ENCODE measurements at places on chromosomes 16 and 17. TPM values are rescaled to one million over a fixed set of nuclear protein-coding genes. Genes with fewer than 3 reads are reported as not detected.

GRCh38 chr16:46972429-46973206 is 856 bp downstream of the DNAJA2 start:
- DNase-seq, result peak; percentile 23

- peak; percentile 60 for DNase-seq
Observed at GRCh38 chr16:15650698-15651171, 690 bp downstream of the NDE1 start.

Gene DOC2B
- 5.0 TPM for total RNA-seq

Gene PRSS8
- total RNA-seq, result 17.6 TPM

GRCh38 chr16:56462064-56462796 is 10.9 kb downstream of the OGFOD1 start:
- no peak for DNase-seq

DNA sequence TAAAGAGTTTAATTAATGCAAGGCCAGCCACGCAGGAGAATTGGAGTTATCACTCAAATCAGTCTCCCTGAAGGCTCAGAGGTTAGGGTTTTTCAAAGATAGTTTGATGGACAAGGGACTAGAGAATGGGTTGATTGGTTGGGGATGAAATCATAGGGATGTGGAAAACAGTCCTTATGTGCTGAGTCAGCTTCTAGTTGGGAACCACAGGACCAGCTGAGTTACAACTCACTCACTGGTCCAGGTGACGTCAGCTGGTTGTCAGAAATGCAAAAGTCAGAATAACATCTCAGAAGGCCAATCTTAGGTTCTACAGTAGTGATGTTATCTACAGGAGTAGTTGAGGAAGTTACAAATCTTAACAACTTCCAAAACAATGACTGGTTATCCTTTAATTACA is 47.6 kb downstream of the CPD start:
- DNase-seq, result no peak

DNA sequence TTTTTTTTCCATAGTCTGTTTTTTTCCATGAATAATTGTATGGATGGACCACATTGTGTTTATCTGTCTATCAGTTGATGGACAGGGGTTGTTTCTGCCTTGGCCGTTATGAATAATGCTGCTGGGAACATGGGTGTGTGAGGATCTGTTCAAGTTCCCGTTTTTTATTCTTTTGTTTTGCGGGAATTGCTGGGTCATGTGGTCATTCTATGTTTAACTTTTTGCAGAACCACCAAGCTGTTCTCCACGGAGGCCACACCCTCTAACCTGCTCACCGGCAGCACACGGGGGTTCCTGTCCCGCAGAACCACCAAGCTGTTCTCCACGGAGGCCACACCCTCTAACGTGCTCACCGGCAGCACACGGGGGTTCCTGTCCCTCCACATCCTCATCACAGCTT is 5.9 kb upstream of the MSLN start:
- no peak for DNase-seq

DNA sequence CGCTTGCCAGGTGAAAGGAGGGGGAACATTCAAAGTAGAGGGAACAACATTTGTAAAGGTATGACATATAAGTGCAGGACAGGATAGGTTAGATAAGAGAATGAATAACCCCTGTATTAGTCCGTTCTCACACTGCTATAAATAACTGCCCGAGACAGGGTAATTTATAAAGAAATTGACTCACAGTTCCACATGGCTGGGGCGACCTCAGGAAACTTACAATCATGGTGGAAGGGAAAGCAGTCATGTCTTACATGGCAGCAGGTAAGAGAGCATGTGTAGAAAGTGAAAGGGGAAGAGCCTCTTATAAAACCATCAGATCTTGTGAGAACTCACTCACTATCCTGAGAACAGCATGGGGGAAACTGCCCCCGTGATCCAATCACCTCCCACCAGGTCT is 223.8 kb downstream of the SOX9 start:
- no peak for DNase-seq

Gene CDH8
- total RNA-seq, result 9.4 TPM

GRCh38 chr16:70018254-70018653 is 67.1 kb downstream of the CLEC18A start:
- peak; percentile 5 for DNase-seq

DNA sequence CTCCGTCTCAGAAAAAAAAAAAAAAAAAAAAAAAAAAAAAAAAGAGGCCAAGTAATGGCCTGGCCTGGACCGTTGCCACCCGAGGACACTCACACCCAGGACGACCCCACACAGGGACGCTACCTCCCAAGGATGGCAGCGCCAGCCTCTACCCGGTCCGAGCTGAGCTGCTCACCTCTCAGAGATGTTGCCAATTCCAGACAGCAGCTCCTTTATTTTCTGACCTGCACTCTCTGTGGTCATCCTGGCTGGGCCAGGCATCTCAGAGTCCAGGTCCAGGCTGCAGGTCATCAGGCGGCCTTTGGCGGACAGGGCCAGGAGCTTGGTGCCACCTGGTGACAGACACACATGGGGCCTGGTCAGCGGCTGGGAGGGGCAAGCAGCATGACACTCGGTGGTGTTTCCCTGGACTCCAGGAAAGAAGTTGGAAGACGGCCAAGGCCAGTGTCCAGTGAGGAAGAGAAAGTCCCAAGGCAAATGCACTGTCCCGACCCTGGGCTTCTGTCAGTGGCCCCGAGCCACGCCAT is 3.1 kb downstream of the FAAP100 start:
- no peak for DNase-seq

- no peak for DNase-seq
Observed at GRCh38 chr16:19499481-19499880, 22.4 kb downstream of the GDE1 start.

GRCh38 chr17:69870091-69870530 is 204.9 kb upstream of the KCNJ16 start:
- no peak for DNase-seq

DNA sequence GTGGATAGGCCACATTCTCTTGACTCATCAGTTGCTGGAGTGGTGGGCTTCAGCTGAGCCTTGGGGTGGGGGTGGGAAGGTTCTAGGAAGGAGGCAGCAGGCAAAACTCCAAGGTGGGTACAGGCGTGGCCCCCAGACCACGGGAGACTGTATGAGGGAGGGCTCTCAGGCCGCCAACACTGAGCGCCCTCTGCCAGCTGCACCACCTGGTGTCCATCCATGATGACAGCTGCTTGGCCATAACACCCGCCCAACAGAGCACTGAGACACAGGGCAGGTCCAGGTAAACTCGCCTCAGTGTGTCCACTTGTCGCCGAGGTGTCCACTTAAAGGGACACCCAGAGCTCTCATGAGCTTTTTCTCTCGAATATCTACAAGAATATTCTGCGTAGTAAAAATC is 133.5 kb downstream of the C16orf95 start:
- DNase-seq, result no peak

DNA sequence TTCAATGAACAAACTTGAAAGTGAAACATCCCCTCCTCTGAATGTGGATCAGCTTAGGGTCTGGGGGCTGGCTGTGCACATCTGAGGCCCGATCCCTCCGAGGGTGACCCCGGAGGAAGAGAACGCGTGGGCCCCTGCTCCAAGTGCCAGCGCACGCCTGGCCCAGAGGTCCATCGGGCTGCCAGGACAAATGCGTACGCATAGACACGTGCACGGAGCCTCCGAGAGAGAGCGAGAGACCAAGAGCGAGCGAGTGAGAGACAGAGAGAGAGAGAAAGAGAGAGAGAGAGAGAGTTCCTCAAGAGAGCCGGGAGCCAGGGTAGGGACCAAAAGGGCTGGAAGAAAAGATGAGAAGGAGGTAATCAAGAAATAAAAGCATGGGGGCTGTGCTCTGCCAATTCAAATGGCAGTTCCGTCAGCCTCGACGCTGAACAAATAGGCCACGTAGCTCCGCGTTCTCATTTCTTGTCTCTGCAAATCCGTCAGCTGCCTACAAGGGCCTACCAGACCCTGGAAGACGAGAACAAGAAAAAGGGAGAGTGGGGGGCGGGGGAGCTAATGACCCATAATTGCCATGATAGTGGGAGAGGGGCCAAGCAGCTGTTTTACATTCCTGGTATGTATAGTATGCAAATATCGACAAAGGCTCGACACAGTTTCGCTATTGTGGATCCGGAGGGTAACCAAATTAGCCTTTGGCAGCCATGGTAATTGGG is 435.3 kb upstream of the ZFHX3 start:
- DNase-seq, result peak; percentile 92

Gene OTOP2
- total RNA-seq, result not detected

- DNase-seq, result no peak
Observed at GRCh38 chr17:45332989-45333701, 16.3 kb upstream of the MAP3K14 start.

GRCh38 chr17:69856946-69857345 is 218.1 kb upstream of the KCNJ16 start:
- no peak for DNase-seq

Gene CTRB1
- total RNA-seq, result 1.0 TPM

DNA sequence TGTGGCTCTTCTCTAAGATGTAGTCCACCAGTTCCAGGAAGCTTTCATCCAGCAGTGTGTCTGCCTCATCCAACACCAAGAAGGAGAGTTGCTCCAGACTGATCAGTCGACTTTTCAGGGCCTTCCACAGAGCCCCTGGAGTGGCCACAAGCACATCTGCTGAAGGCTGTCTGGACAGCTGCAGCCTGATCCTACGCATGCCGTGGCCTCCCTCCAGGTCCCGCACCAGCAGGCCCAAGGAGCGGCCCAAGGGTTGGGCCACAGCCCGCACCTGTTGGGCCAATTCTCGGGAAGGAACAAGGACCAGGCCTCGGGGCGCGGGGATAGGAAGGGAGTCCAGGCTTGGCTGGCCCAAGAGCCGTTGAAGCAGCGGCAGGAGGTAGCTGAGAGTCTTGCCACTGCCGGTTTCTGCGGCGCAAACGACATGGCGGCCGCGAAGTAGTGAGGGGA is 729 bp downstream of the DDX28 start:
- DNase-seq, result no peak

Gene MPP2
- 4.6 TPM for total RNA-seq

DNA sequence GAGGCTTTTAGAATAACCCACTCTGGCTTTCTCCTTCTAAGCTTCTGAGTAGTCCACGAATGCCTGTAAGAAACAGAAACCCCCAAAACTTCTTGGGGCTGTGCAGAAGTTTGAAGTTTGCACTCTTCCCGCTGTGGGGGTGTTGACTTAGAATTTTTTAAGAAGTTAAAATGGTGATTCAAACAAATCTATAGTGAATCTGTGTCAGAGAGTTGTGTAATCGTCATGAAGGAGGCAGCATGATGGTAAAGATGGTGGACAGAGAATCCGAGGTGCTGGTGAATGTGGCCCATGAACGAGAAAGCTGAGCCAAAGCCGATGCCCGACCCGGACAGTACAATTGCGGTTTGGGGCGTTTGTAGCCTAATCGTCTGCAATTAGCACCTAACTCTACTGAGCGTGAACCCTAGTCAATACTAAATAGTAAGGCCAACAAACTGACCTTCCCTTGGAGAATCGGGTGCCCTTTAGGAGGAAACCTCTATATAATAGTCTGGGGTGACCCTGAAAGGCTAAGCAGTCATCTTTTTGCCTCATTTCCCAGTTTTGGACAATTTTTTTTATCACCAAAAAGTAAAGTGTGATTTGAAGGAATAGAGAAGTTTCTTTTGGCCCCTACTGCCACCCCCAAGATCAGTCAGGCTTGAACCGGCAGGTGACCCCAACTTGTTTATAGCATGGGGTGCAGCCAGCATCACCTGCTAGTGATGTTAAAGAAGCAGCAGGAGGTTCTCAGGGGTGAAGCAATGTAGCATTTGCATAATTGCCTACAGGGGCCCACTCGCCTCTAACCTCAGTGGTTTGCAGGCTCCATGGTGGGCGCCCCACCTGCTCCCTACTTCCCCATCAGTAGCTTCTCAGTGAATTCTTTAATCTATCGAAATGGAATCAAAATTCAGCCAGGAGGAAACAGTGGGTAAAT is 11.2 kb downstream of the IRF8 start:
- no peak for DNase-seq

DNA sequence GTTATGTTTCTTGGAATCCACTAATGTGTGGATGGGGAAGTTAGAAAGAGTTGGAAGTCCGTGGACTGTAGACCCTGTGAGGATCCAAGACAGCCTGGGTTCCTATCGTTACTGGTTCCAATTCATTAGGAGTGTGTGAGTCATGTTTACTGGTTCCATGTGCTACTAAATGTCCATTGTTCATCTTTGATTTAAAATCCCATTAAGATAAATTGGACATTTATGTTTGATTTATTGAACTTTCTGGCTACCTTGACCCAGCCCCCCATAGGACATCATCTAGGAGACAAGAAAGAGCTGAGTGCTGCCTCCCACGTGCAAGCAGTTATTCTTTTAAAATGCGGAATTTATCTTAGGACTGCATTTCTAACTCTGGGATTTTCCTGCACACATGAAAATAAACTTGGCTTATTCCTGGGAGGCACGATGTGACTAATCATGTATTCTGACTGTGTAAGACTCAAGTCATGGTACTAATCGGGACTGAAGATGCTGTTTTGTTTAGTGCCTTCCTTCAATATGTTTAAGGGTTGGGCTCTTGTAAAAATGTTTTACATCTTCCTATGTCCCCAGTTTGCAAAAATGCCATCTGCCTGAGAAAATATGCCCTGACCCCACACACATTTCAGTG is 53.4 kb downstream of the RGS9 start:
- DNase-seq, result no peak

DNA sequence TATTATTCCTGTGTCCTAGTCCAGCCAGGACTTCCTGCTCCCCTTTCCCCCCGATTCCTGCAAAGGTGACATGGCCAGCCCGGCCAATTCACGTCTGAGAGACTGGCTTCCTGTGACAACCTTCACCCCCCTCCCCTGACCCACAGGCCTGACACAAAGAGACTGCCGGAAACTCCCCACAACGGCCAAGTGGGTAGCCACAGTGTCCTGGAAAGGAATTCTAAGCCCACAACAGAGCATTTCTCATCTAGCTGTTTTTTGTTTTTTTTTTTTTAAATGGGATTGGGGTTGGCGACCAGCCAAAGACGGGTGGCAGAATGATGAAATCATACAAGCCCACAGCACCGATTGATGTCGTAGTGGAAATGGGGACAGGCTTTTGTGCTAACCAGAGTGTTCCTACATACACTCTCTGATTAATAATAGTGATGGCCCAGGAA is 2.8 kb upstream of the XAF1 start:
- DNase-seq, result peak; percentile 20

Gene CCL11
- not detected for total RNA-seq

DNA sequence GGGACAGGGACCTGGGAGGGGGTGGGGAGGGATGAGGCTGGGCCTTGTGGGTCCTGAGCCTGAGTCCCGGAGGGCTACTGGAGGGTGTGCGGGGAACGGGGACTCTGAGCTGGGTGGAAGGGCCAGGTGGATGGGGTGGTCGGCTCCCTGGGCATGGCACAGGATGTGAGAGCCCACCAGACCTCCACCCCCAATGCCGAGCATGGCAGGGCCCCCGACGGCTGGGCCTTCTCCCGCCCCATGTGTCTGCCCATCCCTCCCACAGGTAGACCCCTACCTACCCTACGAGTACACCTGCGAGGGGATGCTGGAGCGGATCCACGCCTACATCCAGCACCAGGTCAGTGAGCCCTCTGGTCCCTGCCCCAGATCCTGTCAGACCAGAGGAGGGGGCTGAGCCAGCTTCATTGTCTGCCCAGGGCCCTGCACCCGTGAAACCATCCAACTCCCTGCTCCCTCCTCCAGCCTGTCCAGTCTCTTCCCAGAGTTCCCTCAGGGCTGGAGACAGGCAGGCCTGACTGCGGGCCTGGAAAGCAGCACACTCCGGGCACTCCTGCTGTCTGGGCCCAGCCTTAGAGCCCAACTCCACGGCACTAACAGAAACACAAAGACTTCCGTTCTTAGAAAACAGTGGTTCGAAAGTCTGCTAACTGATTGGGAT is 78.0 kb downstream of the MGAT5B start:
- DNase-seq, result no peak

GRCh38 chr16:24035127-24035842 is 199.5 kb downstream of the PRKCB start:
- no peak for DNase-seq

- DNase-seq, result no peak
Observed at GRCh38 chr17:39609416-39610025, 1.8 kb upstream of the NEUROD2 start.

- DNase-seq, result no peak
Observed at GRCh38 chr17:28491860-28492259, 14.3 kb upstream of the FOXN1 start.

All from tongue (tissue), 3 donors.